ENCODE measurements at places on chromosomes 5 and 9.

DNA sequence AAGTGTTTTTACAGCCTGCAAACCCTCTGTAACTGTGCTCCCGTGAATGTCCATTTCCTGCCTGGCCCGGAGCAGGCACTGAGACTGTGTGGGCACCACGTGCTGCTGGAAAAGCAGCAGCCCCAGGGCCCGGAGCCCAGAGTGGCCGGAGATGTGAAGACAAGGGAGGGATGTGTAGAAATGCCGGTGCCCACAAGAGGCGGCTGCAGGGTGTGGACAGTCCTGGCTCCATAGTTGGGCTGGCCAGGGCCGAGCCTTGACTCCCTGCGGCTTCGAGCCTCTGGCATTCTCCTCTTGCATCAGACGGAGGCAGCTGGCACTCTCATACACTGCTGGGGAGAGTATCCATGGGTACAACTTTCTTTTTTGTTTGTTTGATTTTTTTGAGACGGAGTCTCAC is 13.2 kb upstream of the GFPT2 start:
- DNase-seq, result peak; percentile 0

- DNase-seq, result no peak
These were observed 14.8 kb upstream of the QRFP start for GRCh38 chr9:130911254-130912049.

DNA sequence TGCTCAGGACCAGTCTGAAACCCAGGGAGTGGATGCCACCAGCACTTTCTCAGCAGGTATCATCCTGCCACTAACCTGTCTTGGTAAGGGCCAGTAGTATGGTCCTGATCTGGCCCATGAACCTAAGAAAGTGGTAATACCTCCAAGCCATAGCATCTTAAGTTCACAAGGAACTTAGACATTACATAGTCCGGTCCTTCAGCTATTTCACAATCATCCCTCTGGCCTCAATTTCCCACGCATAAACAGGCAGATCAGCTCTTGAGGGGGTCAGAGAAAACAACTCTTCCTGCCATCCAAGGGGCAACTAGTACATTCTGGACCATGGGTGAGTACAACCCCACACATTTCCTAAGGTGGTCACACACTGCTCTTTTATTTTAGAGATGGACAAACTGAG is 88.2 kb downstream of the PPIC start:
- DNase-seq, result no peak

GRCh38 chr9:125694478-125694877 is 12.5 kb downstream of the MAPKAP1 start:
- DNase-seq, result no peak

GRCh38 chr9:75855509-75855908 is 35.0 kb upstream of the PCSK5 start:
- no peak for DNase-seq

- no peak for DNase-seq
These were observed 203.7 kb upstream of the MSX2 start for GRCh38 chr5:174520420-174521396.
